ENCODE measurements at places on chromosomes 6 and 20.
A peak's percentile ranks its signal among the peaks of the same experiment; 100 is the strongest.

DNA sequence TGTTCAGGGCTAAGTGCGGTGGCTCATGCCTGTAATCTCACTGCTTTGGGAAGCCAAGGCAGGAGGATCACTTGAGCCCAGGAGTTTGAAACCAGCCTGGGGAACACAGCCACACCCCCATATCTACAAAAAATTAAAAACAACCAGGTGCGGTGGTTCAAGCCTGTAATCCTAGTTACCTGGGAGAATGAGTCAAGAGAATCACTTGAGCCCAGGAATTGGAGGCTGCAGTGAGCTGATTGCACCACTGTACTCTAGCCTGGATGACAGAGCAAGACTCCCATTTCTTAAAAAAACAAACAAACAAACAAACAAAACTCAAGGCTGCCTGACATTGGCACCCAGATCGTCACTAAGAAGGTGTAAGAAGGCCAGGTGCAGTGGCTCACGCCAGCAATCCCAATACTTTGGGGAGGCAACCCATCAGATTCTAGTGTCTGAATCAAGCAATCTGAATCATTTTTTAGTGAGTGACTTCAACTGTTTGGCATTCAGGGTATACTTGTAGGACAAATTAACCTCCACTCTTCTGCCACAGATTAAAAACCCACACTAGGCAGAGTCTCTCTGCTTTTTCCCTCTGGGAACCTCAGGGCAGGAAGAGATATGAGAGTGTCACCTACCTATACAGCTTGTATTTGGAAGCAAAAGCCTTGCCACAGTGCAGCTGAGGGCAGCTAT lies 6.1 kb downstream of the PLAGL2 start:
- DNase-seq, result peak; percentile 65

GRCh38 chr6:118299457-118299856 lies 248.6 kb upstream of the PLN start:
- no peak for DNase-seq

- DNase-seq, result no peak
These were observed 27.9 kb upstream of the NT5E start for GRCh38 chr6:85421972-85422371.

DNA sequence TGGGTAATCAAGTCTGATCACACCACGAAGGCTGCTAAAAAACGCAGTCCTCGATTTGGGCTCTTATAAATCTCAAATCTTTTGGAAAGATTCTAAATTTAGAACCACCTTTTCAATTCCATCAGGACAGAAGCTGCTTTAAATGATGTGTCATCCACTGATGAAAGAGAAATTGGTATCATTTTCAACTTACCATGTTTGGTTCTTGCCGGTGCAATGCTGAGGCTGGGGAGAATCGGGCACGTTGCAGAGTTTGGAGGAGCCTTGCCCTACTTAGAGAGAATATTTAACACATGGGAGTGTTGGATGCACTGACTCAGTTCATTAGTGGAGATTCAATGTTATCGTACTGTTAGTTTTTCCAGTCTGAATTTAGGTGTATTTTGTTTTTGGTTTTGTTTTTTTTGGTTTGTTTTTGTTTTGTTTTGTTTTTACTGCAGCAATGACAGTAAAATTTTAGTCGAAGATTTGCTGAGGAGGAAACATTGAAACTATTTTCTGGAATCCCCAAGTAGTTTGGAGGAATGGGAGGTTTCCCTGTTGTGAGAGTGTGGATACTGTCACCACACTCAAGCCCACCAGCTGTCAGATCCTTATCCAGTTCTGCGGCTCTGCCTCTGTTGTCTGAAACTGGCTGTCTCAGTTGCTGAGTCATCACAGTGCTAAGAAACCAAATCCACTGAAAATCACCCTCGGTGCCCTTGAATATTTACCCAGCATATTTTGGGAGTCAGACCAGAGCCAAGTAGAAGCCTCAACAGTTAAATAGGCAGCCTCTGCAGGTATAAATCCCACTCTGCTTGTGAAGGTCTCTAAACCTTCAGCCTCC lies 497.0 kb downstream of the BTBD3 start:
- peak; percentile 48 for DNase-seq

GRCh38 chr20:63009988-63010769 lies 3.4 kb upstream of the BHLHE23 start:
- peak; percentile 5 for DNase-seq

DNA sequence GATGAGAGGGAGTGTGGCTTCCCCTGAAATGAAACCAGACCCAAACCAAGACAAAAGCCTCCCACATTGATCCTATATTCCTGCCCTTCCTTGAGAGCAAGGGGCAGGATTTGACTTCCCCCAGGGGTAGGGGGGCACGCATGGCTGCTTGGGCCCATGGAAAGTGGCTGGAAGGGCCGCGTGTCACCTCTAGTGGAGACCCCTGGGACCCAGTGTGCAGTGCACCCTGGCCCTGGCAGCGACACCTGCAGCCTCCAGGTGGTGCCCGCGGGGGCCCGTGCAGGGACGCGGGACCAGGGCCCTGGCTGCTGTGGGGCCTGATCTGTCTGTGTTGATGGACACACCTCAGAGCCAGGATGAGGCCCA lies 18.0 kb upstream of the SLCO4A1 start:
- DNase-seq, result no peak

GRCh38 chr20:10622657-10623418 lies 51.0 kb downstream of the JAG1 start:
- DNase-seq, result no peak

DNA sequence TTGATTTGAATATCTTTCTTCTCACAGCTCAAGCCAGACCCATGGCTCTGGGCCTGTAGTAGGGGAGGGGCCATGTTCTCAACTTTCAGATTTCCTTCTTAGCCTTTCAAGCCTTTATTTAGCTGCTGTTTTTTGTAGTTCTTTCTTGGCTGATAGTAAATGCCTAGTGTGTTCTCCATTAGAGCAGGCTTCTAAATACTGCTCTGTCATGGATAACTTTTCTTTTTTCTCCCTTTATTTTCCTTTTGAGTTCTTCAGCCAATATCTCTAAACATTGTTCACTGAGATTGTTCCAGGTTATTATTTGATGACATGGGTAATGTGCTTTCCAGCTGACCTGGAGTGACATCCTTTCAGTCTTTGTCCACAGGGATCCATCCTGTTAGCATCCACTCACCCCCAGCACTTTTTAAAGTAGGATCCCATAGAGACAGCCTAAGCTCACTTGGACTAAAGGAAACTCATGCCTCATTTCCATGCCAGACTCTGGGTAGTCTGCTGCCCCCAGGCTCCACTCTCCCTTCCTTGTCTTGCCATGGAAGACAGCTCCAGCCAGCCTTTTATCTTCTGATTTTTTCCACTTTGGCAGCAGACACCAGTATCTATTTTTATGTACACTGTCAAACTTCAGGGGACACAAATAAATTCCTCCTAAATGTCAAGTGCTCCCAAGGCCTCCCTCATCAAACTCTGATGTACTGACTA lies 645.6 kb downstream of the RNF144B start:
- no peak for DNase-seq

DNA sequence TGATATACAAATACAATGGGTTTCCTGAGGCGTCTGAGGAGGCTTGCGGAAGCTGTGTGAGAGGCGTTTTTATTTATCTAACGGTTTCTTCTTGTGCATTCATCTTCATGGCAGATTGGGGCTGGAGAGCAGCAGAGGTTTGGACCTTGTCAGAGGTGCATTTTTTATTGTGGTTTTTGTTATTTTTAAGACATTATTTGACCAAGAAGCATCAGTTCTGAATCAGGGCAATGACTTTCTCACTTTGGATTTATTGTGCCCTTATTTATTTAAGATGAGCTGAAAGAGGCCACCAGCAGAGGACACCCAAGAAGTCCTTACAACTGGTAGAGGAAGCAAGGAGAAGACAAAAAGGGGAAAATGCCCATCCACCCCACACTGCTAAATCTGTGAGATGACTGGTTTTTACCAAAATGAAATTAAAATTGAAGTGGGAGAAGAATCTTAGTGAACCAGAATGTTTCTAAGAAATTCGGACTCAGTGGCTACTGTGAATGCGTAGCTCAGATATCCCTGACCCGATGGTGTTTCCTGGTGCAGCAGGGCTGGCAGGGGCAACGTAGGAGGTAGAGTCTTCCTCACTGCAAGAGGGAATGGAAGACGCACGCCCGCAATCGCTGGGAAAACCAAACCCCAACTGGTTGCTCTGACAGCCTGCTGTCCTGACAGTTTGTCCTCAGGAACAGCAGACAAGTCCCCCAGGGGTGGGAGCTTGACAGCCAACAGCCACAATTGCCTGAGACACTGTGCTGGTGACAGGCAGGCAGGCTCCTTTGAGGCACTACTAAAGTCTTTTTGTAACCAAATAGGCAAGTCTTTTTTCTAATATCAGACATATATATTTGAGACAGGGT lies 14.2 kb downstream of the PRR18 start:
- no peak for DNase-seq

DNA sequence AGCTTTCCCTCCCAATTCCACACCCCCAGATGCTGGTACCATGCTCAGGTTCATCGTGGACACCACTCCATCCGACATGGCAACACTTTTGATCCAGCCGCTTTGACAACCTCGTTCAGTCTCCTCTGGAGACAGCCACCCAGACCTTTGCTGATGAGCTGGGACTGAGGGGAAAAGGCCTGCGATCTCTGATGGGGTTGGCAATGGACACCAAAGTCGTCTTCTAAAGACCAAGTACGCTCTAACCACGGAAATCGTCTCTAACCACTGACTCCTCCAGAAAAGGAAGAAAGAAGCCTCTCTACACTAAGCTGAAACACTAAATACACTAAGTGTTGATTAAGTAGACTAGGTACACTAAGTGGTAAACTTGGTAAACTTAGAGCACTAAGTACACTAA lies 26.1 kb upstream of the HLA-E start:
- DNase-seq, result no peak

DNA sequence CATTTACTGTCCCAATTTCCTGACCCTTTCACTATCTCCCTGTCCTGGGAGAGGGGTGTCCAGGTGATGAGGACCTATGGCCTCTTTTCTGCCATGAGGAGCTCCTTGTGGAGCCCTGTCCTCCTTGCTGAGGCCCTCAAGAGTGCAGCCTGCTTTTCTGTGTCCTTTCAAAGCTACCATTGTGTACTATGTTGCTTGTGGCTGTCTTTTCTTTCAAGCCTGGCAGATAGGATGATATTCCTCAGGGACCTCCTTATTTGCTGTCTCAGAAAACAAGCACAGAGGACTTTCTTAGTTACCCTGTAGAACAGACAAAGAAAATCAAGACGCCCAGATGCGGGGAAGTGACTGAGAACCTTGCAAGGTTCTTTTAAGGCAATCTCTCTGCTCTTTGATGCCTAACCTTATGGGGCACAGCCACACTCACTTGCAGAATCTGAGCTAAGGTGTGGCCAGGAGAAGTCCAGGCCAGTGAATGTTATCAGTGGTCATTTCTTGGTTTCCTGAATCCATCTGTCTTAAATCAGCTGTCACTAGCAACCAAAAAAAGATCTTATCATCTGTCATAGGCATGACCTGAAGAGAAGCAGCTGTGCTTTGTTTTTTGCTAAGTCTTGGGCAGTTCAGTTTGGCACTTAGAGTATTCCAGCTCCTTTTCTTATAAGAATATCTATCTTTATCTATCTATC lies 17.2 kb downstream of the CARMIL1 start:
- no peak for DNase-seq

DNA sequence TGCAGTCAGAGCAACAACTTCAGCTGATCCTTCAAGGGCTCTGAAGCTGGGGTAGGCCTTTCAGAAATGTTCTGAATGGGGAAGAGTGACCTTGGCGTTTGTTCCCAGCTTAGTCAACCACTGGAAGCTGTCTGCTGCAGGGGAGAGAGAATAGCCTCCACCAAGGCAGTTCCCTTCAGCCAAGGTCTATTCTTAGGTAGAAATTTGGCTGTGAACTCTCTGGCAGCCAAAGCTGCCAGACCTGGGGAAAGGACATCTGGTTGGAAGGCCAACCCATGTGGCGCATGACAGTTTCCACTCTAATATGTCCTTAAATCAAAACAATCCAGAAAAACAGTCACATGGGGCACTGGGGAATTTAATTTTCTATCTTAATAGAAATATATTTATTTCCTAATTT lies 60.1 kb downstream of the FBXO5 start:
- DNase-seq, result no peak

DNA sequence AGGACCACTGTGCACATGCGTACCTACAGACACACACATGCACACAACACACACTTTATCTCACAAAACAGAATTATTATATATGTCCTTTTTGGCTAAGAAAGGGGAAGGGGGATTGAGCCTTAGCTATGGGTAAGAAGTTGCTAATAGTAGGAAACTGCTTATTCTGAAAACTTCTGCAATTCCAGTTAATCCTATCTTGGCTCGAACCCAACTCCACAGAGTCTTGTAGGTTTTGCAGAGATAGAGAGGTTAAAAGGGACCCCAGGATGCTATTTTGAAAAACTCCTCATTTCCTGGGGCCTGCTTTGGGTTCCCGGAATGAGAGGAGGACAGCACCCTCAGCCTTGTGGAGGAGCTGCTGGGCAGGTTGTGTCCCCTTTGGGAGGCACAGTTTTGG lies 233.8 kb downstream of the CLIC5 start:
- DNase-seq, result no peak

- no peak for DNase-seq
These were observed 807.5 kb upstream of the FLRT3 start for GRCh38 chr20:15144916-15145315.

- no peak for DNase-seq
These were observed 35.4 kb upstream of the HFE start for GRCh38 chr6:26051665-26052310.

DNA sequence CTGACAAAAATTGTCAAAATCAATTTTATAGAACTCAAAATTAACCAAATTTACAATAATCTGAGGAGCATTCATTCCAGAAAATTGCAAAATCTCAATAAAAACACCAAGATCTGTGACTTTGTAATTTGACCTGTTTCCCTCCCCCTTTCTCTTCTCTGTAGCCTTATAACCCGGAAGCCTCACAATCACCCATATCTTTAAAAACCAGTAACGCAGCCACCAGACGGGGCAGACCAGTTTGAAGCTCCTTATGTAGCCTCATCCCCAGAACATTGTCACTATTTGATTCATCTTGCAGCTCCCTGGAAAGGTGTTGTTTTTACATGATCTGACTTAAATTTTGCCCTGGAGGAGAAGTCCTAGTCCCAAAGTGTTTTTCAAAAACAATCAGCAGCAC lies 27.5 kb upstream of the TGM6 start:
- DNase-seq, result no peak

DNA sequence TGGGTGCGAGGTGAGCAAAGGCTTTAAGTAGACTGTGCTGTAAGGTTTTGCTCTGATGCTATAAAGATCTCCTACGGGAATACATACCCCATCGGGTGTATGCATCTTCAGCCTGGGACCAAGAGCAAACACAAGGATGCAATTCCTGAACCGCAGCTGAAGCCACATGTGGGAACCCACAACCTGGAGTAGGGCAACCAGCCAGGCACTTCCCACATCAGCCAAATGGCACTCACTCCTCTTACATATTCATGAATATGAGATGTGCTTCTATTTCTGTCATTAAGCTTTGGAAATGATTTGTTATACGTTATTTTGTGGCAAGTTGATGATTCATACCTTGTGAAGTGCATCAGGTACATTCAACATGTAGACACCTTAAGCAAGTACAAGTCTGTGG lies 619.2 kb downstream of the C6orf118 start:
- no peak for DNase-seq

GRCh38 chr20:50136822-50137599 lies 16.5 kb downstream of the PEDS1 start:
- DNase-seq, result peak; percentile 81

GRCh38 chr6:85490516-85491248 lies 40.8 kb downstream of the NT5E start:
- peak; percentile 54 for DNase-seq

All from bronchial epithelial cell (primary cell).